Activated naive CD4-positive, alpha-beta T cell treated with anti-CD3 and anti-CD28 coated beads, Interleukin-2, amount 10 ng/mL, durations not matched to agents 7 days and 5 days (primary cell): ENCODE measurements at places on chromosomes 1 and 21.
A peak's percentile ranks its signal among the peaks of the same experiment; 100 is the strongest.

DNA sequence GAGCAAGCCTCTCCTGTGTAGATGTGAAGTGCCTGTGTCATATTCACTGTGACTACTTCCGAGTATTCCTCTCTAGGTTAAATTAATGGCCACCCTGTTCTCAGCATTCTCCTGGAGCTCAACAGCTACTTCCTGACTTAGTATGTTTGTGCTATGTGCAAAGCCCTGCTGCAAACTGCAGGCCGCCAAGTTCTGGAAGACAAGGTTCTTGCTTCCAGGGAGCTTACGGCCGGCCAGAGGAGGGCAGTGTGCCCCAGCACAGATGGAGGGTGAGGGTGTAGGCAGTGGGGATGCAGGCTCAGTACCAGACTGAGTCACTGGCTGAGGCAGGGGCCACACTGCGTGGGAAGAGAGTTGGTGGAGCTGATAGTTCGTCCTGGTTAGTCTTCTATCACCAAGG is 43.2 kb downstream of the ELK4 start:
- DNase-seq, result no peak

DNA sequence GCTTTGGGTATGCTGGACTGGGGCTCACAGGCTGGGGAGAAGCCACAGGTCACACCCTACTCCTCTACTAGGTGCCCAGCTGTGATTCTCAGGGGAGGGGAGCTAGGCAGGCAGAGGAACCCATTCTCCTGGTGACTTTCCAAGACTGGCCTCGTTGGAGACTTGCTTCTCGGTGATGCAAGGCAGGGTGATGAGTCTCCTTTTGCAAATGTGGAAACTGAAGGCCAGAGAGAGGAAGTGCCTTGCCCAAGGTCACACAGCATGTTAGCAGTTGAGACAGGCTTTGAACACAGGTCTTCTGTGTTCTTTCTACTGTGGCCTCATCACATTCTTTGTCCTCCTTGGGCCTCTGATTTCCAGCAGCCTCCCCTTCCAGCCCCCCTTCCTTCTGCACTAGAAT is 20.5 kb upstream of the C1QA start:
- DNase-seq, result no peak

- no peak for DNase-seq
These were observed 2.2 kb downstream of the ZNF436 start for GRCh38 chr1:23367451-23367790.

GRCh38 chr1:29548091-29548490 is 311.8 kb downstream of the PTPRU start:
- no peak for DNase-seq

DNA sequence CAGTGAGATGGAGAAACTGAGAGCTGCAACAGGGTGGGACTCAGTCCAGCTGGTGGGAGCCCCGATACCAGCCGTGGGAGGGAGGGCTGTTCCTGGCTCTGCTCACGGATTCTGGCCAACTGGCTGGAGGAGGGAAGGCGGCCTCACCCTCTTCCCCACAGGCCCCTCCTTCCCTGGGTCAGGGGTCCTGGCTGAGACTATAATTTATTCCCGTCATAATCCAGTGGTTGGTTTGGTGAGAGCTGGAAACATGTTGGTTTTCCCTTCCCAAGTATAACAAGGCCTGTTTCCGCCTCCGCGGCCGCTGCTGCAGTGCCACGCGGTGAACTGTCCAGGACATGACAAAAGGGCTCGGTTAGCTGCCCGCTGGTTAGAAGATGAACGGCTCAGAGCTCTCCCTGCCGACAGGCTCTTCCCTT is 10.0 kb downstream of the PTPRF start:
- no peak for DNase-seq

DNA sequence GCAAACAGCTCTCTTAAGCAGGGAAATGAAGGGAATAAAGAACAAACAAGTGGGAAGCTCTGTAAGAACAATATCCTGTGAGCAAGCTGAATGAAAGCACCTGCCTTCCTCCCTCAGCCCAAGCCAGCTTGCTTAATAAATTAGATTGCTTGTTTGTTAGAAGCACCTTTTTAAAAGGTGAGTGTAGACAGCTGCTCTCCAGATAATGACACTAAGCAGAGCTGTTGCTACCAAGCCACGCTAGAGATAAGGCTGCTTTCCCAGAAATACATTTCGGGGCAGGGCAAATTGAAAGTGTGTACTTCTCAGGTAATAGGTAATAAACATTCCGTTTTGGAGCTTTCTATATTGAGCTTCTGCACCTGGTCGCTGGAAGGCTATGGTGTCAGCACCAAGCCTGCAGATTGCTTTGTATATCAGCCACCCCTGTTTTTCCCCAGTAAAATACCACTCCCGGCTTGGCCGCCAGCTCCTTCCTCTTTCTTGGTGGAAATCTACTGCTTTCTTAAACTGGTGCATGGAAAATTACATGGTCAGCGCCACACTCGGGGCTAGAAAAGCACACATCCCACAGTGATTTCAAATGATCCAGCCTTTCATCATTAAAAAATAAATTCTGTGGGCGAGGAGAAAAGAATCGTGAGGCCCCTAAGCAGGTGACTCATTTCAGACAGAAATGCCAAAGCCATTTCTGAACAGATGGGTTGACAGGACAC is 151.3 kb downstream of the ETS2 start:
- DNase-seq, result no peak

DNA sequence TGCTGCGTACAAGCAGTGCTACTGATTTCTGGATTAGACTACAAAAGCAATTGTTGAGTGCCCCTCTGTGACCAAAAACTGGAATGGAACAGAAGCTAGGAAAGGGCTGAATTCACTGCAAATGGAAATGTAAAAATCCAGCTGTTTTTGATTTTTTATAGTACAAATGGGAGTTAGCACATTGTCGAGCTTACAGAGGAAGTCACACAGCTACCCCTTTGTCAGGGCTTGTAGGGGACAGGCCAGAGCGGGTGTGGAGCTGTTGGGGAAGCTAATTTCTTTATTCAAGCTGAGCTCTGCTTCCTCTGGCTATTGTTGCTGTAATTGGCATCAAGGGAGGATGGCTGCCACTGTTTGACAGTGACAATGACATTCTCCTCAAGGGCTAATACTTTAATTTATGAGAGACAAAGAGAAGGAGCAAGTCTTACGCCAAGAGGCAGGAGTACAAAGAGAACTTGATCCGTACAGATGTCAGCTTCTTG is 96.1 kb downstream of the SLC35F3 start:
- no peak for DNase-seq

DNA sequence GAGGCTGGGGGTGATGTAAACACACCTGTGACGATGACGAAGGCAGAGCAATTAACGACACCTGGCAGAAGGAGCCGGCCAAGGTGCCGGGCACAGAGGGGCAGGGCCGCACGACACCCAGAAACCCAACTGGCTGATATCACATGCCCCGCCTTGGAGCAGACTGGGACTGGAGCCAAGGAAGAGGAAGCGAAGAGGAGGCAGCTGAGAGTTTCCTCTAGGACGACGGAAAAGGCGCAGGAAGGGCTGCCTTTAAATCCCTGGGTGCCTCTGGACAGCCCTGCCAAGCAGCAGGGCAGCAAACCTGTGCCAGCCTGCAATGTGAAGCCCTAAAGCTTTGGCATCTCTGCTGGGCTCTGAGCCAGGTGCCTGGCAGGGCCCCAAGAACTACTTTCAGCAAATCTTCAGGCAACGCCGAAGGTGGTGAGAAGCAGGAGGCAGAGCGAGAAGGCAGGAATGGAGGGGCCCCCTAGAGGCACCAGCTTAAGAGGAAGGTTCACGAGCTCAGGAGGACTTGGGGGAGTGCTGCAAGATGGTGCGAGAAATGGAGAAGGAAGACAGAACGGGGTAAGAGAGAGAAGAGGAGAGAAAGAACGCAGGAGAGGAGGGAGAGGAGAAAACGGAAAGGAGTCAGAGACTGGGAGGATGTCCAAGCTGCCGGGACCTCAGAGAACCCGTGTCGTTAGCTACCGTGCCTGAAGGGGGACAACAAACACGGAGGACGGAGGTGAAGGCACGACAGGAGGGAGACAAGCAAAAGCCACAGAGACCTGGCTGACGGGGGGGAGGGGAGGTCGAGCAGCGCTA is 25.3 kb upstream of the PEF1 start:
- DNase-seq, result peak; percentile 29

GRCh38 chr1:199956005-199956404 is 71.5 kb upstream of the NR5A2 start:
- DNase-seq, result no peak

DNA sequence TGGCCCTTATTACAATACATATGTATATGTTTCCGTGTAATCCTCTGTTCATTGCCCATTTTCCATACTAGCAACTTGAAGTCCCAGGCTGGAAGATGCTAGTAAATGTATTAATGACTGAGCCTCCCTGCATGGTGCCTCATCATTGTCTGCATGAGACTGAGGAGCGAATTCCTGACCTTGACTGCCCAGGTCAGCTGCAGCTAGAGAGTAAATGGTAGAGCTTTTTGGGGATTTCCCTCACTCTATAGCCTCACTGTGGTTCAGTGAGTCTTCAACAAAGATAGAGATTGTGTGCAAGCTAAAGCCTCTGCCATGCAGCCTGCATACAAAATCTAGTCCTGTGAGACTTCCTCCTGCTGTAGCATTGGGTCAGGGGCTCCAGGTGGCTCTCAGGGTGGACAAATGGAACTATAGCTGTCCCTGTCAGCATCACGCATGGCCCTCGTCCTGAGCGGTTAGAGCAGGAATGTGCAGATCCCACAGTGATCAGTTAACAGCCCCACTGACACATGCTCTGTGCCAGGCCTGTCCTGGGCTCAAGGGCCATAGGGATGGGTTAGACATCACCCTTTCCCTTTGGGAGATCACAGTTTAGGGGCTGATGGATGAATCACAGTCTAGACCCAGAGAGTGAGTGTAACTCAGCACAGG is 741.7 kb downstream of the MATN1 start:
- no peak for DNase-seq

DNA sequence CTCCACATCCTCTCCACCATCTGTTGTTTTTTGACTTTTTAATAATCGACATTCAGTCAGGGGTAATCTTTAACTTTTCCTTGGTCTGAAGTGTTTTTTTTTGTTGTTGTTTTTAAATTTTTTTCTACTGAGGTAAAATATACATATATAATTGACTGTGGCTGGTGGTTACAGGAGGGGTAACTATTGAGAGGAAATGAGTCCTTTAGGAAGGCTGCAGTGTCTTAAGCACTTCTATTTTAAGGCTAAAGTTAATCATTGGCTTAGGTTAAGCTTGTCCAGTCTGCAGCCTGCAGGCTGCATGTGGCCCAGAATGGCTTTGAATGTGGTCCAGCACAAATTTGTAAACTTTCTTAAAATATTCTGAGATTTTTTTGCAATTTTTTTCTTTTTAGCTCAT is 172.5 kb downstream of the CTH start:
- no peak for DNase-seq

- DNase-seq, result peak; percentile 65
These were observed 97.4 kb upstream of the KCNJ15 start for GRCh38 chr21:38159355-38159754.

DNA sequence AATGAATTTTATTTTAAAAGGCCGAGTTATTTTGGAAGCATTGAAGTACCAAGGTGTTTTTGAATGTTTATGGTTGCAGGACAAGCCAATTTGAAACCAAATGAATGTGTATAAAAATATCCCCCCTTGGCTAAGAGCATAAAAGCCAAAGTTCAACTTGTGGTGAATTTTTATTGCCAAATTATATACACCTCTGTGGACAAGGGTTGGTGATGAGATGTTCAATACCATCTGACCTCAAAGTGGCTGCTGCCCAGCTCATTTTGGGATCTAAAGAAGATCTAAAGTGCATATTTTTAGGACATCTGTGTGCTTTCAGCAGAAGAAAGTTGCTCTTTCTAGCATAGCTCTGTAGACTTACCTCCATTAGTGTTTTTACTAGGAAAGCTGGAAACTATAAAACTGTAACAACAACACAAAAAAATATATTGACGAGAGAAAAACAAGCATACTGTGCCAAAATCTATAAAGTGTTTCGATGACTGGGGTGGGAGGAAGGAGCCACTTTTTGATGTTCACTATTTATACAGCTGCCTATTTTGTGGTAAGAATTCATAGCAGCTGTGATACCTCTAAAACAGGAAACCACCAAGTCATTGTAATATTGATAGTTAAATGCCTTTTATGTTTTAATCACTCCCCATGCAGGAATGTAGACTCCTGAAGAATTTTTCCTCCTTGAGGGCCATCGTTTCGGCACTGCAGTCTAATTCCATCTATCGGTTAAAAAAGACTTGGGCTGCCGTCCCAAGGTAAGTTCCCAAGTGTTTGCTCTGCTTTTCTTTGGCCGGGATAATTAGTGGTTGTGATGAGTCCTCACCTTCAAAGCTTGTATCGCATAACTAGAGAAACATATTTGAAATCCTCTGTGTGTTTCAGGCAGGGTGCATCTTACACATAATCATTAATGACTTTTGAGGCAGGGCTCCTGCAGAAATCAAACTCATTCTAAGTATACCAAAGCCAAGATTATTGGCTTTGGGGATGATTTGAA is 83.2 kb downstream of the RGL1 start:
- DNase-seq, result no peak

DNA sequence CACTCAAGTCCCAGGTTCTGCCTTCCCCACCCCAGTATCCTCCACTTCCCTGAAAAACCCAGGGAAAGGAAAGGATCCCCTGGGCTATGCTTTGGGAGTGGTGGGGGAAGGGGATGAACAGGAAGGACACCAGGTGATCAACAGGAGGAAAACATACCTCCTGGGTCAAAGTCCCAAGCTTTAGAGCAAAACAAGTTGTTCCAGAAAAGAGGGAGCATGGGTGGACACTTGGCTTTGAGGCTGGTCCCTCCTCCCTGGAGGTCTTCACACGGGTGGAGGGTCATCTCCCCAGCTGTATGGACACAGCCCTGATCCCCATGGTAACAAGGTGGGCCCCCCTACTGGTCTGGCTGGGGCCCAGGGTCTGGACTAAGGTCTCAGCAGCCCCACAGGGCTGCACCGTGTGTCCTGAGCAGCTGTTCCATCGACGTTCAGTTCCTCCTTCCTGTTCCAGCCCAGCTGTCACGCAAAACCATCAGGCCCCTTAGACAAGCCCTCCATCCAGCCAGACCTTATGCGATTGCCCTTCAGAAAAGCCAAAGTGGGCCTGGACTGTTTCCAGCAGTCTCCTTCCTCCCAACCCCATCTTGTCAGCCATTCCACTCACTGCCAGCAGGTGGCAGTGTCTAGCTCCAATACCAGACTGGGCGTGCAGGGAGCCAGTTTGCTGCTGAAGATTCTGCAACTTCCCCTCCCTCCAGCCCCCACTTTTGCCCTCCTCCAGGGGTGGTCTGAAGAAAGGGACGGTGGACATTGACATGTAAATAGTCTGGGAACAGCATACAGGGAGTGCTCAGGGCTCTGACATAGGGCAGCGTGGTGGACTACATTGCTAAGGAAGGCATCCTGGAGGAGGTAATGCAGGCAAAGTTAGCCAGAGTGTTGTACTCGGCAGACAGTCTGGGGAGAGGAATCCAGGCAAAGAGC is 2.9 kb upstream of the PDZK1IP1 start:
- DNase-seq, result peak; percentile 78

DNA sequence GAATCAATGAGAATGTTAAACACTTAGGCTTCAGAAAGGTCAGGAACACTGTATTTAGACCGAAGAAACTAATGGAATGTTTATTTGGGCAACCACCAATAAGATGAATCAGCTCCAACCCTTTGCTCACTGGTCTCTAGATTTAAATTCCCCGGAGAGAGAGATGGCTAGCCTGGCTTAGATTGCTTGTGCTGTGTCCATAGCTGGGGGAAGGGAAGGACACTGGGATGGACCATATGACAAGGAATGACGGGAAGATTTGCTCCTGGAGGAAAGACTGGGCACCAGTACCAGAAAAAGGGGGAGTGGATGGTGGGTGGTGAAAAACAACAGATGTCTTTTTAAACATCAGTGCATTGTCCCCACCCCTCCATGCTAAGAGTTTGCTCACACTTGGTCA is 426.6 kb downstream of the DUSP10 start:
- DNase-seq, result no peak
